ENCODE measurements at places on chromosomes 13 and 19.

DNA sequence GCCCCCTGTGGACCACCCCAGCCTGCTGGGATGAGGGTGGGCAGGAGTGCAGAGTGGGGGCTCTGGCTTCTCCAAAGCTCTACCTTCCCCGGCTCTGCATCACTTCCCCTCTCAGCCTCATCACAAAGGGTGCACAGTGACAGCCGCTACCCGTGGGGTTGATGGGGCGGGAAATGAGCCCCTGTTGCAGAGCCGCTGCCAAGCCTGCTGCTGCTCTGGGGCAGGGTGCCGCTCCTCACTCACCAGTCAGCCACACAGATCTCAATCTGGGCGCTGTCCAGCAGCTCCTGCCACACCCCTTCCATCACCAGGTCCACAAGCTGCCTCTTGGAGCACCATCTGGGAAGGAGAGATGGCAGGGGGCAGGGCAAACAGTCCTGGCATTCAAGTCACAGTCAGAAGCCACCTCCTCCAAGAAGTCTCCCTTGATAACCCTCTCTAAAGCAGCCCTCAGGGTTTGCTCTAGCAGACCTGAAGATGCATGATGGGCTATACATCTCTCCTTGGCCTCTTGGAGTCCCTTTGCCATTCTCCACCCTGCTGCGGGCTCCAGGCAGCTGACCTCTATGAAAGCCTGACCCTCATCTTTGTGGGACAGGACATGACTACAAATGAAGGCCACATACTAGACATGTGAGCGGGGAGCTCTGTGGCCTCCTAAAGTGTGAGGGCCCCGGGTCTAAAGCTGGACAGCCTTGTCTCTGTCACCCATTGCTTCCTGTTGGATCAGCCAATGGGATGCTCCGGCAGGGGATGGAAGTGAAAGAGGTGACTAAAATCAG, 15.7 kb downstream of the MRPS12 start:
- no peak for DNase-seq

DNA sequence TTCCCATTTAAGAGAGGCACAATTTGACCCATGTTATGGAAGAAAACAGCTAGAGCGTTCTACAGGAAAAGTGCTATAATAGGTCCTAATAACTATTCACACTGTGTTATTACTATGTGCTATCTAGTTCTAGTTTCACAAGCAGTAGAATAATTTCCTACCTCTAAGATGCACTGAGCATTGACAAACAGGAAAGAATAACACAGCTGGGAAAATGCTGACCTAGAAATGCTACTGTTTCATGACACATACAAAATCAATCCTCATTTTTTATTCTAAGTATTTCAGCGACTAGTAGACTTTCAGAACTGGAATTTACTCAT, 259.5 kb downstream of the ITGBL1 start:
- no peak for DNase-seq

GRCh38 chr13:35448465-35448864, 28.0 kb downstream of the MAB21L1 start:
- DNase-seq = no peak

DNA sequence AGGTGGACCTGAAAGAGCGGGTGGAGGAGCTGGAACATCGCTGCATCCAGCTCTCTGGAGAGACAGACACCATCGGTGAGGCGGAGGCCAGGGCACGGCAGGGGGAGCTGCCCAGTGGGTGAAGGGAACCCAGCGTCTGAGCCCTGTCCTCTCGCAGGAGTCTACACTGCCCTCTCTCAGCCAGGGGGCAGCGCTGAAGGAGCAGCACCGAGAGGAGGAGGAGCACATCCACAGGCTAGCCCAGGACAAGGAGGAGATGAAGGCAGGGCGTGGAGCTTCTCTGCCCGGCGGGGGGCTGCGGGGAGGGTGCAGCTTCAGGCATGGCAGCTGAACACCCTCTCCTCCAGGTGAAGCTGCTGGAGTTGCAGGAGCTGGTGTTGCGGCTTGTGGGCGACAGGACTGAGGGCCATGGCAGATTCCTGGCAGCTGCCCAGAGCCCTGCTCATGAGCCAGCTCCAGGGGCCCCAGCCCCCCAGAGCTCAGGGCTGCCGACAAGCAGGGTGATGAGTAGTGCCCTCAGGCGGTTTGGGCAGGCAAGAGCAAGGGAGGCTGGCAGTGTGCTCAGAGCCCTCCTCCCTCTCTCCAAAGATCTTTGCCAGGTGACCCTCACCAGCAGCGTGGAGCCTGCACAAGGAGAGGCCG, 31.4 kb upstream of the ZNF492 start:
- DNase-seq = no peak

GRCh38 chr19:23420824-23421223, 25.6 kb upstream of the ZNF91 start:
- DNase-seq = no peak

- peak; percentile 65 for DNase-seq
Observed at GRCh38 chr13:81639984-81640582, 1299.2 kb upstream of the SPRY2 start.

GRCh38 chr19:33089010-33089409, 8.0 kb downstream of the GPATCH1 start:
- DNase-seq = no peak

DNA sequence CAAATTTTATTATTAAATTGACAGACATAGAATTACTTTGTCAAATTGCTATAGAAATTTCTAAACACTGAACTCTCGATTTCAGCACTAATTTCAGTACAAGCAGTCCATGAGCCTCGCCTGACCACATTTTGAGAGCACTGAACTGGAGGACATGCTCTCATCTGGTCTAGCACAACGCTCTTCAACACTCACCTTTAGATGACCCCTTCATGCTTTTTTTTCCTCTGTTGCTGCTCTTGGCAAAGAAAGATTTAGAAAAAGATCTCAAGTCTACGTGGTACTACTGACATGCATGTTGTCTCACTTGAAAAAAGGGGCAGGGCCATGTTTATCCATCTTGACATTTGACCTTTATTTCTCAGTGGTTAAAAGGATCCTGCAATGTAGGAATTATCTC, 981.5 kb downstream of the DIAPH3 start:
- no peak for DNase-seq

- no peak for DNase-seq
Observed at GRCh38 chr13:66914155-66914554, 316.0 kb downstream of the PCDH9 start.

- no peak for DNase-seq
Observed at GRCh38 chr13:66397133-66397532, 833.0 kb downstream of the PCDH9 start.

- peak; percentile 64 for DNase-seq
Observed at GRCh38 chr13:26629260-26629825, 71.9 kb downstream of the WASF3 start.

- DNase-seq = no peak
Observed at GRCh38 chr19:19256072-19256969, 16.8 kb downstream of the TM6SF2 start.

GRCh38 chr13:61685682-61686012, 270.0 kb upstream of the PCDH20 start:
- DNase-seq = peak; percentile 25

DNA sequence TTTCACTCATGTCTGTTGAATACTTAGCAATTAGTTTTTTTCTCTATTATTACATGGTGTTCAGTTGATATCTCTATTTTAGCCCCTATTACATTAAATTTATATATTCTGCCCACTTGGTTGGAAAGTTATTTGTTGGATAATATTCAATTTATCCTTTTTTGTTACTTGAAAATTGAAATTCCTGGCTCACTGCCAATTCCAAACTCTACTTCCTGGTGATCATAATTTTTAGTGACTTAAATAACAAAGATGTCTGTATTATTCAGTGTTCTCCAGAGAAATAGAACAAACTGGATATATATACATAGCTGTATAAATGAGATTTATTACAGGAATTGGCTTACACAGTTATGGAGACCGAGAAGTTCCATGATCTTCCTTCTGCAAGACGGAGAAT, 93.6 kb downstream of the GPC5 start:
- no peak for DNase-seq

DNA sequence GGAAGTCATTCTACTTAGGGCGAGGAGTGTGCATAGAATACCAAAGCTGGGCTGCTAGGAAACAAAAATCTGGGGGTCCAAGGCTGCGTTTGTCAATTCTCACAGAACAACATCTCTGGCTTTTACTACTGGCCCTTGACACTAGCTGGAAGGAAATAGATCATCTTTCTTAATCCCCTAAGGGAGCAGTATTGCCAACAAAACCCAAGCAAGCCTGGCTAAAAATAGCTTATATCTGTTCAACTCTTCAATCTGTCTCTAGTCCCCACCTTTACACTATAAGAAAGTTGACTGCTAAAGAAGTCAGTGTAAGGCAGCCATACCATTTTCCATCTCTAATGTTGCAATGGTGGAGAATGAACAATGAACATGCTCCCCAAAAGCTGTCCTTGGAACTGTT, 107.8 kb upstream of the SPRY2 start:
- no peak for DNase-seq

GRCh38 chr19:46678110-46678732, 17.2 kb upstream of the DACT3 start:
- no peak for DNase-seq

GRCh38 chr19:33117501-33117900, 14.4 kb upstream of the WDR88 start:
- DNase-seq = no peak

GRCh38 chr19:53927739-53928138, 18.7 kb downstream of the CACNG7 start:
- DNase-seq = peak; percentile 71

DNA sequence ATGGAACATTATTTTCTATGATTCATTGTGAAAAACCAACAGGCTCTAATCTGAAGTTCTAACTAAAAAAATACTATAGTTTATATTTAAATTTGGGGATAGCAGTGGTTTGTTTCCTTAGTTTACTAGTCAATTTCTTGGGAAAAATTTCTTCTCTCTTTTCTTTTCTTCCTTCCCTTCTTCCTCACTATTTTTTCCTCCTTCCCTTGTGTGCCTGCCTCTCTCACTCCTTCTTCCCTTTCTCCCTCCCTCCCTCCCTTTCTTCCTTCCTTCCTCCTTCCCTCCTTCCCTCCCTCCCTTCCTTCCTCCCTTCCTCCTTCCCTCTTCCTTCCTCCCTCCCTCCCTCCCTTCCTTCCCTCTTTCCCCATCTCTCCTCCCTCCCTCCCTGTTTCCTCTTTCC, 226.5 kb downstream of the ZNF536 start:
- DNase-seq = no peak

DNA sequence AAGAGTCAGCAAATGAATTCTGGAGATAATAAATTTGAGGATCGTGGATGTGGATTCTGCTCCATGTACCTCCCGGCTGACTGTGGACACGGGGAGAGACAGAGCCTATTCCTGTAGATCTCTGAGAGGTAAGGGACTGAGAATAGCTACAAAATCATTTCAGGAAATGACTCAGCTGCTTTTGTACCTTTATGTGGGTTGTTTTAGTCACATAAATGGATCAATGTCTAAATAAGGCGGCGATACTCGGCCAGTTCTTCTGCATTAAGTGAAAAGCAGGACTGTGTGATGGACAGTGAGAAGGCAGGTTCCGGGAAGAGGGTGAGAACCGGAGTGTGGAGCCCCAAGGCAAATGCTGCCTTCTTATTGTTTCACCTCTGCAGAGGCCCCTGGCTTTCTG, 128.1 kb downstream of the EFNB2 start:
- DNase-seq = no peak

DNA sequence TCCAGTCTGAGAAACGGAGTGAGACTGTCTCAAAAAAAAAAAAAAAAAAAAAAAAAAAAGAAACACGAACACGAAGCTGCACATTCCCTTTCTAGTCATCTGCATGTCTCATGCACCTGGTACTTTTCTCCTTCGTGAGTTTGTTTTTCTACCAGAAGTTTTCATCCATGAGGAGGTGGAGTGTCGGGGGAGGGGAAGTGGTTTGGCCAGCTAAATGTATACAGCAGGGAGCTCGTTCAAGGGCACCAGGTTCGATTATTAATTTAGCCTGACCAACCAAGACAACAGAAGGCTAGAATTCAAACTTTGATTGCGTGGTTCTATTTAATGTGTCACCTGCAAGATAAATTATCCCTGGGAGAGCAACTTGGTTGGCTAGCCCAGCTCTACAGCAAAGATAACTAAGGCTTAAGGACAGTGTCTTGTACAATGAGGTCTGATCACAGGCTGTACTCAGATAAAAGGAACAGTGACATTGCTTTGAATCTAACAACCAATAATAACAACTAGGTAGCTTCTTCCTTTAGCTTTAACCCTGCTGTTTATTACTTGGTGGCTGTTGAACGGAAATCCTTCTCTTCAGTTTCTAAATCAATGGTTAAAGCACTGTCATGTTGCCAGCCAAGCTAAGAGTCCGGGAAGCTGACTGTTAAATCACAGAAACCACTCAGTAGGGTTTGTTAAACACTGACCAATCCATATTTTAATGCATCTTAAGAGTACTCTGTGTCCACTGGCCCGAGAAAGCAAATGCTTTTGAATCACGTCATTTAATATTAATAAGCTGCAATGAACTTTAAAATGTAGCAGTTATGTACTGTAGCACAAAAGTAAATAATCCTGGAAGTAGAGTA, 98.4 kb upstream of the STARD13 start:
- DNase-seq = no peak

- DNase-seq = no peak
Observed at GRCh38 chr13:103799028-103799427, 732.8 kb upstream of the SLC10A2 start.

DNA sequence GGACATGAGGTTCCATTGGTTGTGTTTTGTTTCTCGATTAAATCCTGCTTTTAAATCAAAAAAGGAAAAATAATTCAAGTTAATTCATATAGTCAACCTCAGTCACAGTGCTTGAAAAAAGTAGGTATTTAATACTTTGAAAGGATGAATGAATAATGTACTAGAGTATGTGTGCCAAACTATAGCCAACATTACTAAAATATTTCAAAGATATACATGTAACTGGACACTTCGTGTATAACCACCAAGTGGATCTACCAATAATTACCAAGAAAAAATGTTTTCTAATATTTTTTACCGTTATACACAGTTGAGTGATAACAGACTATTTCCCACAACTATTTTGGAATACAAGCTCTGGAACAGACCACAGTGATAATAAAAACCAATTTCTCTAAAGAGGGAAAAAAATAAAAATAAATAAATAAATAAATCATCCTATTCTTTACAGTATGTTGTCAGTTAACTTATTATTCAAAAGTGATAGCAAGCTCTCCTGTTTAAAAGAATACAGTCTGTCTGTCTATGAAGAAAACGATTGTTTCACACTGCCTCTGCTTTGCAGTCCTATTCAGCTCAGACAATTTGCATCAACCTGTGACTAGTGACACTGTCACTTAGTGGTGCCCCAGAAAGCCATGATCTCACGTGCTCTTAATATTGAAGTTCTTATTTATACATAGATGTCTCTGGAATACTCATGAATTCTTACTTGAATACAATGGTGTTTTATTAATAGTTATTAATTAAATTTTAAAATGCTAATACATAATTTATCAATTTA, 58.2 kb downstream of the UBL3 start:
- no peak for DNase-seq

GRCh38 chr13:50608370-50608769, 235.1 kb downstream of the DLEU7 start:
- no peak for DNase-seq
